ENCODE measurements at places on chromosomes 7 and 10.

DNA sequence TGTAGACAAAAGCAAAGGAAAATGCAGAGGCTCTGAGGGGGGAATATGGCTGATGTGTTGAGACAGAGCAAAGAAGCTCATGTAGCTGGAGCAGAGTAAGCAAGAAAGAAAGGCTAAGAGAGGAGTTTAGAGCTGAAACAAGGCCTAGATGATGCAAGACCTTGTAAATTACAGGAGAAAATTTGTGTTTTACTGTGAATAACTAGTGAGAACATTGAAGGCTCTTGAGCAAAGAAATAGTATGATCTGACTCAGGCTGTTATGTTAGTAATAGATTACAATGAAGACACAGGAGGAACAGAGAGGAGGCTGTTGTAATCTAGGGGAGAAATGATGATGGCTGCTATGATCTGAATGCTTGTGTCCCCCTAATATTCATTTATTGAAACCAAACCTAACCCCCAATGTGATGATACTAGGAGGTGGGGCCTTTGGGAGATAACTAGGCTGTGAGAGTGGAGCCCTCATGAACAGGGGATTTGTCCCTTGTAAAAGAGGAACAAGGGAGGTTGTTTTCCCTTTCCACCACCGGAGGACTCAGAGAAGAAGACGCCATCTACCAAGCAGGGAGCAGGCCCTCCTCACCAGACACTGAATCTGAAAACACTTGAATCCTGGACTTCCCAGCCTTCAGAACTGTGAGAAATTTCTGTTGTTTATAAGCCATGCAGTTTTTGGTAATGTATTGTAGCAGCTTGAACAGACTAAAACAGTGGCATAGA lies 394.9 kb downstream of the HTR7 start:
- DNase-seq = no peak

DNA sequence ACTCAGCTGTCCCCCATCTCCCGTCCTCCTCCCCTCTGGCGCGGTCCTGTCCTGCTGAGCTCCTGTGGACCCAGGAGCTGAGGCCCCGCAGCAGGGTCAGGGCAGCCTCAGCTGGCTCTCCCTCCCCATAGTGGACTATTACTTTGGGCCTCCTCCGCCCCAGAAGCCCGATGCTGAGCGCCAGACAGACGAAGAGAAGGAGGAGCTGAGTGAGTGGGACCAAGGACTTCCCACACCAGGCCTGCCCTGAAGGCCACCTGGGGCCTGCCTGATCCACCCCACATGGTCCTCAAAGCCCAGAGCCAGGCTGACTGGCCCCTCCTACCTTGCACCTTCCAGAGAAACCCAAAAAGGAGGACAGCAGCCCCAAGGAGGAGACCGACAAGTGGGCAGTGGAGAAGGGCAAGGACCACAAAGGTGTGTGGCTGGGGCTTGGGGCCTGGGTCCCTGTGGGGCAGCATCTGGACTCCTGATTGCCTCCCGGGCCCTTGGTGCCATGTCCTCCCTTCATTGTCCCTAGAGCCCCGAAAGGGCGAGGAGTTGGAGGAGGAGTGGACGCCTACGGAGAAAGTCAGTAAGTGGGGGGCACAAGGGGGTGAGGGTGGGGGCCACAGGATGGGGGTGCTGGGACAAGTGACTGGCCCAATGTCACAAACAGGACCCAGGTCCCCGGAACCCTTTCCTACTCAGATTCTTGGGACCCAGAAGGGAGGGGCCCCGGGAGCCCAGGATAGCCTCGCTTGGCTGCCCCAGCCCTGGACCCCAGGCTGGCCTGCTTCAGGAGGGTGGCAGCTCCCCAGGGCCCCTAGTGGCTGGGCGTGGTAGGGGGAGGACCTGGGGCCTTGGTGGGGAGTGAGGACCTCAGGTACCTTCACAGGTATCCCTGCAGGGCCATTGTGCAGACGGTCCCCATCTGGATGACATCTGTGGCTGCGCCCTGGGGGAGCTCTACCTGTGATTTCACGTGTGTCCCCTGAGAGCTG lies 4.9 kb downstream of the AEBP1 start:
- DNase-seq = no peak

DNA sequence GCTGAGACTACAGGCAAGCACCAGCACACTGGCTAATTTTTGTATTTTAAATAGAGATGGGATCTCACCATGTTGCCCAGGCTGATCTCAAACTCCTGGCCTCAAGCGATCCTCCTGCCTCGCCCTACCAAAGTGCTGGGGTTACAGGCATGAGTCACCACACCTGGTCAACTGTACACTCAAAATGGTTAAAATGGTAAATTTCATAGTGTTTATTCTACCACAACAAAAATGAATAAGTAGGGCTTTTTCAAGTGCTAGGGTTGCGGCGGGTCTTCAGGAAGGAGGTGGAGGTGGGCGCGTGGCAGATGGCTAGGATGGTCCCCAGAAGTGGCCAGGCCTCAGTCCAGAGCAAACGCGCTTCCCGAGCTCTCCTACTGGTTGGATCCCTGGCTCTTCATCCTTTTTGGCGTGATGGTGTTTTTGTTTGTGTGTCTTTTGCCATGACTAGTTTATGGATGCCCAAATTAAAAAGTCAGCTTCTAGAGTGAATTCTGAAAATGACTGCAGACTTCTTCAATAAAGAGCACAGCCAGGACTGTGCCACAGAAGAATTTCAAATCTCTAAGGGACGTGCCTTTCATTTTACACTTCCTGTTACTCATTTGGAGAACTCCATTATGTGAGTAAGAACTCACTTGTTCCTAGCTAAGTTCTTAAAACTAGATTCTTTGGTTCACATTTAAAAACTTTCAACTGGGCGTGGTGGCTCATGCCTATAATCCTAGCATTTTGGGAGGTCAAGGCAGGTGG lies 73.9 kb downstream of the TMEM130 start:
- no peak for DNase-seq

DNA sequence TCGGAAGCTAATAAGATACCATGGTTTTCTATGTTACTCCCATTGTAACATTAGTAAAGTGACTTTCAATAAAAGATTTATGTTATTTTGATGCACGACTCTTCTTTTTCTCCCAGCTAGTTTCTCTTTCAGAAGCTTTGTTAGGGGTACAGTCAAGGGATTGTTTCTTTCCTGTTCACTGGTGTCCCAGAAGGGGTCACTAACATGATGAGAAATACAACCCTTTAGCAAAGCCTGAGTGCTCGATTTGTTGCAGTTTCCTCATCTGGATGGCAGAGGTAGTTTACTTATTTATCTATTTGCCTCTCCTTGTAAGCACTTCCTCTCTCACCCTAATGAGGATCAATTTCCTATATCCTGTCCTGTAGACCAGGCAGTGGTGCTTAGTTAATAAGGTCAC lies 17.0 kb downstream of the SRI start:
- no peak for DNase-seq

DNA sequence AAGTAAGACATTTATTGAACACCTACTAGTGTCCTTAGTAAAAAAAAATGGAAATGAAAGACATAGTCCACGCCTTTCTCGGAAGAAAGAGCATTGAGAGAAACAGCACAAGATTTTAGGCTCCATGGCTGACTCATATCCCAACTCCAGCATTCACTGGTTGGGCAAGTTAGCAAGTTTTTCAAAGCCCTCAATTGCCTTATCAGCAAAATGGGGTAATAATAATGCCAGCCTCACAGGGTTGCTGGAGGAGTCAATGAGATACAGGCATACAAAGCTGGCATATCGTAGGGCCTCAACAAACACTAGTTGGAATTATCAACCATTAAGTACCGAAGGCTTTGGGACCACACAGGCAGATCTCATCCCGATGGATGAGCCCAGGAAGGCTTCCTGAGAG lies 4.0 kb downstream of the HSPA12A start:
- no peak for DNase-seq

DNA sequence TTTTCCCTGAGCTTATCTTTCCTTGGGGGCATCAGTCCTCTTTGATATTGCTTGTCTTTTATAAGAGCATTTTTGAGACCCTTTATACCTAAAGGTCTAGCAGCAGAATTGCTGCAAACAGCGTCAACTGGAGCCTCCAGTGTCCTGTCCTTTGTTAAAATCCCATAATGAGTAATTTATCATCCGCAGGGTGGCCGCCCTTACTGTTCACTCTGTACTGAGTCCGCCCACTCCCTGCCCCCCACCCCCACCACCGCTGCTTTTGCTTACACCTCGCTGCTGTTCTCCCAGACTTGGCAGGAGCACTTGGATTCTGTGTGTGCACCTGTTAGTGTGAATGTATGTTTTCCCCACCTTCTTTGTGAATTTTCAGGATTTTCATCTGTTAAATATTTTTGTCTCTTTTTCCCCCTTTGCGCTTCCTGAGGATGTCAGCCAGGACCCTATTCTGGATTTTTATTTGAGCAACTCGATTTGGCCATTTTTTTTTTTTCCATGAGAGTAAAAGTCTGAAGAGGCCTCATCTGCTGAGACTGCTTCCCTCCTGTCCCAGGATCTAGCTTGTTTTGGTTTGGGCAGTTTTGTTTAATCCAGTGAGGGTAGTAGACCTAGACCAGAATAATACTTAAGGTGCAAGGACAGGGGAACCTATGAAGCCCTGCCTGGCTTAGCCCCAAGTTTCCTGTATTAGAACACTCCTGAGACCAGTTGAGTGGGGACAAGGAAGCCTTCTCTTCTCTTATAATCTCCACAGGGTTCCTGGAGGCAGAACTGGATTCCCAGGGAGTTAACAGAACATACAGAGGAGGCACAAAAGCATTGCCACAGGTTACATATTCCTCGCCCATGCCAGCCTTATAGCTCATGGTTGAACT lies 8.2 kb downstream of the AGFG2 start:
- no peak for DNase-seq

DNA sequence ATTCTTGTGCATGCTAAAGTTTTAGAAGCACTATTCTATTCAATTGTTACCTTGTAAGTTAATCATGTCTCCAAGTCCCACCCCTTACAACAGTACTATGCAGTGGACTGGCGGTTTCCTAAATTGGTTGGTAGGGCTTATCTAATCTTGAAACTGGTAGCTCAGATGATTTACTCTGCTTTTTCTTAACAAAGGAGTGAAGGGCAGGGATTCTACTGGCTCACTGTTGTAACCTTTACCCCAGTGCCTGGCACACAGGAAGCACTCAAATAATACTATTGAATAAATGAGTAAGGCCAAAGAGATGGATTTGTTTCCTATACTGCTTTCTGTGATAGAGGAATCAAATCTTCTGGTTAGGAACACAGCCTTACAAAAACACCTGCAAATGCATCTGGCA lies 46.0 kb upstream of the CYCS start:
- no peak for DNase-seq

- peak; percentile 70 for DNase-seq
Observed at GRCh38 chr7:155796381-155797261, 15.6 kb downstream of the SHH start.

- DNase-seq = no peak
Observed at GRCh38 chr10:28975891-28976531, 298.7 kb downstream of the BAMBI start.

DNA sequence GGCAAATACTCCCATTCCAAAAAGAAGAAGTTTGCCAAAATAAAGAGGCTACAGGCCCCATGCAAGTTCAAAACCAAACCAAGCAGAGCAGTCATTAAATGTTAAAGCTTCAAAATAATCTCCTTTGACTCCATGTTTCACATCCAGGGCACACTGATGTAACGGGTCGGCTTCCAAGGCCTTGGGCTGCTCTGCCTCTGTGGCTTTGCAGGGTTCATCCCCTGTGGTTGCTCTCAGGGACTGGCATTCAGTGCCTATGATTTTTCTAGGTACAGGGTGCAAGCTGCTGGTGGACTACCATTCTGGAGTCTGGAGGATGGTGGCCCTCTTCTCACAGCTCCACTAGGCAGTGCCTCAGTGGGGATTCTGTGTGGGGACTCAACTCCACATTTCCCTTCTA lies 971.6 kb upstream of the MBL2 start:
- DNase-seq = no peak

GRCh38 chr7:2525658-2526630 lies 6.4 kb downstream of the LFNG start:
- no peak for DNase-seq

GRCh38 chr10:79942261-79943185 lies 6.4 kb downstream of the SFTPD start:
- no peak for DNase-seq

GRCh38 chr7:11192506-11192905 lies 218.8 kb downstream of the PHF14 start:
- DNase-seq = no peak

DNA sequence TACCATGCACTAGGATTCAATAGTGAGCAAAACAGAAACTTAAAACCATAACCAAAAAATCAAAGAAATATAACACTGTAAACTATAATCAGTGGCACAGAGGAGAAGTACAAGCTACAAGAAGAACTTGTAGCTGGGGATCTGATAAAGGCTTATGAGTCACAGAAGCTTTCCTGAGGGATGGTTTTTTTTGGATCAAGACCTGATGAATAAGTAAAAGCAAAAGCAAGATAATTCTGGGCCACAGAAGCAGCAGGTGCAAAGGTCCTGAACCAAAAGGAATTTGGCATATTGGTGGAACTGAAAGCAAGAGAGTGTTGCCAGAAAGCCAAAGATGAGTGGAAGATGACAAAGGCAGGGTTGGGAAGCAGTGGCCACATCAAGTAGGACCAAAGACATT lies 37.4 kb upstream of the BET1 start:
- DNase-seq = no peak

- no peak for DNase-seq
Observed at GRCh38 chr7:14635955-14636354, 266.6 kb downstream of the DGKB start.

DNA sequence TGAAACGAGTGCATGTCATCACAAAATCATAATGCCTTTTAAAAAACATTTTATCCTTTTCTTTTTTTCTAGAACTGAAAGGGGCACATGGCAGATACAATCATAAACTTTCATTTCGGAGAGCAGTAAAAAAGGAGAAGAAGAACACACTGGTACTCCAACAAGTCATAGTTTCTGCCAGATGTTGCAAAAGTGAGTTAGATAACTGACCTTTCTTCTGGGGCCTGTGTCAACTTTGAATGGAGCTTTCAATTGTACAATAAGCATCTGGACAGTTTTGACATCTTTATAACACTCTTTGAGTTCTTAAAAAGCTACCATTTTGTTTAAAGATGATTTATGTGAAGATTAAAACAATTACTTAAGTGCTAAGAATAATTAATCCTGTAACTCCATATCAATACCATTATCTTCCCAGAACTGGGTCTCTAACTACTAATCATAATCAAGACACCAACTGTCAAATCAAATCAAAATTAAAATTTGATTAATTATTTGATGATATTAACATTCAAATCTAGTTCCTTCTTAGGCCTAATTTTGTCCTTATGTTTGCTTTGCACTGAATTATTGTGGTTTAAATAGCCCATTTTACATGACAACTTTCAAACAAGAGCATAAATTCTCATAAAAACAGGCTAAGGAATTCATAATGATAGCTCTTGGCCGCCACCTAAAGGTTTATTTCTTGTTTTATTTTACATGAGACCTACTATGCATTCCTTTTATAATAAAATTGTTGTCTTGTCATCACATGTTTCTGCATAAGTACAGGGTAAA lies 19.5 kb upstream of the ITGB8 start:
- no peak for DNase-seq

DNA sequence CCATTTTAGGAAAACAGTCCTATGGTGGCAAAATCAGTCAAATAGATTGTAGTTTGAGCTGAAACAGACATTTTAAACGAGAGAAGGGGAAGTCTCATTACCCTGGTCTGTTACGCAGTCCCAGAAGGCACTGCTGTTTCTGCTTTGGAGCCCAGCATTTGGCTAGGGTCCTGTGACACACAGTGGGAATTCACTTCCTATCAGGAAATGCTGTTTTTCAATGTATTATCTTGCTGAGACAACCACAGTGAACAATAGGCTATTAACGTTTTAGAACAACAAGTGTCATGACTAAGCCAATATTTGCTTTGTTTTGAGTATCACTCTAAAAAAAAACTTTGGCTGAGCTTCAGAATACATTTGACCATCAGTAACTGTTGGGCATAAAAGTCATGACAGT lies 74.1 kb downstream of the ADD3 start:
- no peak for DNase-seq
